ENCODE measurements at places on chromosomes 4 and X.

- DNase-seq = no peak
Observed at GRCh38 chr4:28508636-28509035, 1648.0 kb downstream of the STIM2 start.

- DNase-seq = no peak
Observed at GRCh38 chr4:25966171-25966570, 52.2 kb downstream of the SMIM20 start.

- DNase-seq = no peak
Observed at GRCh38 chrX:135923353-135923752, 29.8 kb downstream of the SAGE1 start.

DNA sequence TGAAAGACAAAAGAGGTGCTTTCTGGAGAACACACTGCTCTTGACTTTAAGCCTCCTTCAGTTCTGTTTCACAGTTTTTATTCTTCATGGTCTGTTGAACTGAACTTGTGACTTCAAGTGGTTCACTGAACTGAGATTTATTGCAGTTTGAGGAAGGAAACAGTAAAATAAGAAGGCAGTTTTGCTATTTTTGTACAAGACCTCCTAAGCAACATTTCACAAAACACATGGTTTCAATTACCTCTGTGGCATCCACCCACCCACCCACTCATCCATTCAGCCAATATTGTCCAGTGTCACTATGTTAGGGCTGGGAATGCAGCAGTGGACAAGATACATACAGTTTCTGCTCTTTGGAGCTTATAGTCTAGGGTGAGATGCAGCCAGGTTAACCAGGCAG is 131.3 kb downstream of the IL1RAPL2 start:
- no peak for DNase-seq

GRCh38 chr4:153346563-153346962 is 2.1 kb downstream of the MND1 start:
- DNase-seq = no peak

GRCh38 chr4:125091101-125091500 is 223.7 kb upstream of the FAT4 start:
- no peak for DNase-seq

DNA sequence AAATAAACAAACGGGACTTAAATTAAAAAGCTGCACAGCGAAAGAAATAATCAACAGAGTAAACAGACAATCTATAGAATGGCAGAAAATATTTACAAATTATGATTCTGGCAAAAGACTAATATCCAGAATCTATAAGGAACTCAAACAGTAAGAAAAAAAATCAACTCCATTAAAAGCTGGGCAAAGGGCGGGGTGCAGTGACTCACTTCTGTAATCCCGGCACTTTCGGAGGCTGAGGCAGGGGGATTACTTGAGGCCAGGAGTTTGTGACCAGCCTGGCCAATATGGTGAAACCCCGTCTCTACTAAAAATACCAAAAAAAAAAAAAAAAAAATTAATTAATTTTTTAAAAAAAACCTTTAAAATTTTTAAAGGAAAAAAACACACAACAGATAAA is 109.0 kb downstream of the ATP11C start:
- no peak for DNase-seq

- no peak for DNase-seq
Observed at GRCh38 chrX:31279359-31279758, 207.5 kb upstream of the FTHL17 start.

GRCh38 chrX:79065696-79066095 is 78.8 kb upstream of the GPR174 start:
- DNase-seq = no peak

DNA sequence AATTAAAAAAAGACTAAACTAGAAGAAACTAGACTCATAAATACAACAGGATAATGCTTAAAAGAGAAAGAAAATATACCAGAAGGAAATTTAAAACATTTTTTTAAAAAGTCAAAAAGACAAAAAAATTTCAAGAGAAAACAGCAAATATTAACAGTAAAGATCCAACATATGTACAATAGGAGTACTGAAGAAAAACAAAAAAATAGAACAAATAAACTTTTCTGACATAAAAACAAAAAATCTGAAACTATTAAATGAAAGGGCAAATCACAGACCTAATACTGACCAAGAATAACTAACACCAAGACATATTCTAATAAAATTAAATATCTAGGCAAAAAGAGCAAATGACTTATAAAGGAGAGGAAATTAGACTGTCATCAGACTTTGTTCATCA is 11.5 kb downstream of the DNAJB14 start:
- no peak for DNase-seq

DNA sequence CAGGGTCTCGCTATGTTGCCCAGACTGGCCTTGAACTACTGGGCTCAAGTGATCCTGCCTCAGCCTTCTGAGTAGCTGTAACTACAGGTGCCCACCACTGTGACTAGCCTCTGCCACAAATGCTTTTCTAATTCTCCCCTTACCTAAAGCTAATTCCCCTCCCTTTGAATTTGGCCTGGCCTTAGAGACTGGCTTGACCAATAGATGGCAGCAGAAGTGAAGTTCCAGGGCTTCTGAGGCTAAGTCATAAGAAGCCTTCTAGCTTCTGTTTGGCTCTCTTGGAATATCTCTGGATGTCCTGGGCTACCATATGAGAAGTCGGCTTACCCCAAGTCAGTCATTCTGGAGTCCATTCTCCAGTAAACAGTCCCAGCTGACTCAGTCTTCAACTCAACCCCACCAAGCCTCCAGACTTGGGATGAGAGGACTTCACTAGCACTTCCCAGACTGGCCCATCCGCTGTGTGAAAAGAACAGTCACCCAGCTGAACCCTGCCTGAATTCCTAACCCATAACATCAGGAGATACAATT is 61.0 kb downstream of the HPRT1 start:
- no peak for DNase-seq

DNA sequence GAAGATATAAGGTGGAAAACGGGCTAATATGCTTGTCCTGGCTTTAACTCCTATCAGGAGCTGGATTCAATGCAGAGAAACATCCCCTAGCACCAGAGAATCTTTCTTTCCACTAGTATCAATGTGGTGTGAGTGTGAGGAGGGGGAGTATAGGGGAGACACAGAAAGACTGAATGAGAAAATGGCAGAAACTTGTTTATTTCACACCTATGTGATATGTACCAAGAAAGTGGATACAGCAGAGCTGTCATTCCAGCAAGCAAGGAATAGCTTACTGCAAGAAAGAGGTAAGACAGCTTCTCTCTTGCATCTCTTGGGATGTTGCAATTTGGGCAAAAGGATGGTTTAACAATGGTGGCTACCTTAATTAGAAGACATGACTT is 105.6 kb downstream of the LNX1 start:
- no peak for DNase-seq

GRCh38 chr4:188139141-188139540 is at the start of gene TRIML1:
Gene TRIML1, plus strand, starts transcription at chr4:188139441. Its CDS starts 118 bp downstream, at chr4:188139559.
- DNase-seq = no peak

DNA sequence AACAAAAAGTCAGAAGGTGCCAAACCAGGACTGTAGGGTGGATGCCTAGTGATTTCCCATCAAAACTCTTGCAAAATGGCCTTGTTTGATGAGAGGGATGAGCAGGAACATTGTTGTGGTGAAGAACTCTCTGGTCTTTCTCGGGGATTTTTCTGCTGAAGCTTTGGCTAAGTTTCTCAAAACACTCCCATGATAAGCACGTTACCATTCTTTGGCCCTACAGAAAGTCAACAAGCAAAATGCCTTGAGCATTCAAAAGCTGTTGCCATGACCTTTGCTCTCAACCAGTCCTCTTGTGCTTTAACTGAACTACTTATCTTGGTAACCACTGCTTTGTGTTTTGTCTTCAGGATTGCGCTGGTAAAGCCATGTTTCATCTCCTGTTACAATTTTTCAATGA is 3.0 kb upstream of the SEC31A start:
- DNase-seq = no peak

- no peak for DNase-seq
Observed at GRCh38 chr4:139593091-139593564, 37.1 kb upstream of the SETD7 start.

- no peak for DNase-seq
Observed at GRCh38 chr4:122772311-122772710, 39.8 kb downstream of the BBS12 start.

GRCh38 chr4:132284910-132285426 is 864.1 kb upstream of the PCDH10 start:
- DNase-seq = no peak

GRCh38 chr4:106266201-106266600 is 49.8 kb downstream of the TBCK start:
- DNase-seq = no peak

- DNase-seq = no peak
Observed at GRCh38 chr4:110364911-110365520, 110.9 kb upstream of the ENPEP start.

GRCh38 chr4:53730031-53730805 is 138.9 kb upstream of the LNX1 start:
- no peak for DNase-seq

DNA sequence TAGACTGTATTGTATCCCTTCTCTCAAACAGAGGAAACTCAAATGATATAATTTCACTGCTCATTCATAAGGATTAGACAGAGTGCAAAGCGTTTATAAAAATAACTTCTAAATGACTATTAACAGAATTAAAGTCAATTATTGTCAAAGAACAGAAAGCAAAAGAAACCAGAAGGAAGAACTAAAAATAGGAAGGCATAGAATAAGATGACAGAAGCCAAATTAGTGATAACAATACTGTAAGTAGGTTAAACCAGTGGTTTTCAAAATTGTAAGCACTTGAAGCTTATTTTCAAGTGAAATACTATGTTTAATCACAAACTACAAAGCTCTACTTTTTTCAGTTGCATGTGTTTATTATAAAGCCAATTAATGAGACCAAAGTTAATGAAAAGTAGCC is 305.2 kb downstream of the PPP1R2C start:
- no peak for DNase-seq

DNA sequence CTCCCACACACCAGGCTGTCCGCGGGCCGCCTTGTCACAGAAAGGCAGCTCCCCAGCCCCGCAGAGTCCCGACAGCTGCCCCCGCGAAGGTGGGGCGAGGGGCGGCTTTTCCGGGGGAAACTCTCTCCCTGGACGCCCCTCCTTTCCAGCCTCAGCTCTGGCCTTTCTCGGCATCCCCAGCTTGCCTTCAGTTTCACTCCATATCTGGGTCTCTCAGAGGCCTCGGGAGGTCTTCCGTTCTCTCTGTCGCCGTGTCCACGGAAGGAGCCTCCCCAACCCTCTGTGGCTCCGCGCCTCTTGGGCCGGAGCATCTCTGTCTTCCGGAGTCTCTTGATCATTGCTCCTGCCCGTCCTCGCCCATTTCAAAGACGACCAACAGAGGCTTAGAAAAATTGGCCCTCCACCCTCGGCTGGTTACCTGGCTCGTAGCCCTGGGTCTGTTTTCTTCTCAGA is 6.1 kb upstream of the MSX1 start:
- no peak for DNase-seq

DNA sequence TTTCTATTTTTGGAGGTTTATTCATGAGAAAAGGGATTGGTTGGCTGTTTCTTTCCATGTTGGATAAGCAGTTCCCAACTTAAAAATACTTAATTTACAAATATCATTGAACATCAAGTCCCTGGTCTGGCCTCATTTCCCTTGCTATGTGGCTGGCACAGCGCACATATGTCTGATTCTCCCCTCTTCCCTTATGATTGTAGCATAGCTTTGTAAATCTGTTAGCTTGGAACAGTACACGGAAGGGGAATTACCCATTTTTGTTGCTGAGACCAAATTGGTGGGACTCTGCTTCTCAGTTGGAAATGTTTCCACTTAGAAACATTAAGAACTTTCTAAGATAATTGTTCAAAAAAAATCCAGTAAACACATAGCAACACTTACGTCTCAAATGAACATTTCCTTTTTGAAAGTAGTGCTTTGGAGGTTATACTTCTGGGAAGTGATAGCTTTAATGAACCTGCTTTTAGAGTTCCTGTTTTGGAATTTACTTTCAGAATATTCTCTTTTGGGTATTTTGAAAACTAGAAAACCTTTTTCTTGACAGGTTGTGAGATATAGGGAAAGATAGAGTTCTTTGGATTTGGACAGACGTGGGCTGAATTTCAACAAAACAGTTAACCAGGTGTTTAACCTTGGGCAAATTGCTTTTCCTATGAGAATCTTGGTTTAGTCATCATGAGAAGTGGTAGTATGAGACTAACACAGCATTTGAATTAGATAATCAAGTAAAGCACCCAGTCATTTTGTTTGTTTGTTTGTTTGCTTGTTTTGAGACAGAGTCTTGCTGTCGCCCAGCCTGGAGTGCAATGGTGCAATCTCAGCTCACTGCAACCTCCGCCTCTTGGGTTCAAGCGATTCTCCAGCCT is 47.3 kb downstream of the STIM2 start:
- no peak for DNase-seq

DNA sequence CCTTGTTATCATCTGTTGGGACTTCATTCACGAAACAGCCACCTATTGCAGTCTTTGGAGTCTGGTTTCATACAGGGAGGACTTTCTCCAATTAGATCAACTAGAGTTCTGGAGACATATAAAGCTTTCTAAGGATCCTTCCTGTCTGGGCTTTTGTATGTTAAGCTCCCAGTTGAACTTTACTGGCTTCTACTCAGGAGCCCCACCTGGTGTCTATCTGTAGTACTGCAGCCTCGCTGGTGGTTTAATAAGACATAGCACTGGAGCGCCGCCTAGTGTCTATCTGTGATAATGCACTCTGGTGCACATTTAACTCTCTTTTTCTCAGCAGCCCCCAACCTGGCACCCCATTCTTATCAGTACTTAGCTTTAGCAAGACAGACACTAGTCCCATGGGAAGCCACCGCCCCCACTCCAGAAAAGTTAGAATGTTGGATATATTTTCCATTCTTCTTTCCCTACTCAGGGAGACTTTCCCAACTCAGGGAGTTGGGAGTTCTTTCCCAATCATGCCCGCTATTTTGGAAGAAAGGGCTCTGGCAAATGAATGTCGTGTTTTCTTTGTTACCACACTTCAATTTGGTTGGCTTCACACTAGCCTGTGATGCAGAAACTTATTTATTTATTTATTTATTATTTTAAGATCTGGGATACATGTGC is 36.9 kb upstream of the SYTL4 start:
- peak; percentile 81 for DNase-seq

DNA sequence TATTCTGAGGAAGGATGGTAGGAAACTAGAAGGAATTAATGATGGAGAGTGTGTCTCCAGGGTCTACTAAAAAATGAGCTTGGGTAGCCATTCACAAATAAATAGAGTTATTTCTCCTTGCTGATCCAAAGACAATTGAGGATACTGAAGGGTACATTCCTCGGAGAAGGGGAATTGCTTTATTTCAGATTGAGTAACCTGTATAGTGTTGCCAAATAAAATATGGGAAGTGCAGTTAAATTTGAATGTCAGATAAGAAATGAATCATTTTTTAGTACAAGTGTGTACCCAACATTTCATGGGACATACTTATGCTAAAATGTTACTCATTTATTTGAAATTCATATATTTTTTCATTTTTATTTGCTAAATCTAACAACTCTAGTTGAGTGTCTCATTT is 16.0 kb upstream of the VSIG1 start:
- DNase-seq = no peak

- DNase-seq = no peak
Observed at GRCh38 chrX:12798601-12799000, 7.4 kb downstream of the PRPS2 start.

- DNase-seq = no peak
Observed at GRCh38 chrX:13693341-13693961, 4.5 kb downstream of the RAB9A start.

- DNase-seq = no peak
Observed at GRCh38 chr4:7598939-7599790, 164.4 kb upstream of the PSAPL1 start.

- no peak for DNase-seq
Observed at GRCh38 chrX:45888518-45888917, 656.7 kb downstream of the ZNF674 start.

GRCh38 chrX:20515841-20516461 is 249.2 kb upstream of the RPS6KA3 start:
- DNase-seq = no peak

GRCh38 chr4:85701861-85702321 is 226.9 kb downstream of the ARHGAP24 start:
- DNase-seq = no peak

All from activated naive CD4-positive, alpha-beta T cell treated with anti-CD3 and anti-CD28 coated beads, Interleukin-2, amount 50 U/mL, for 16 hours (primary cell).